ENCODE measurements at places on chromosomes 4 and X.
A peak's percentile ranks its signal among the peaks of the same experiment; 100 is the strongest.

DNA sequence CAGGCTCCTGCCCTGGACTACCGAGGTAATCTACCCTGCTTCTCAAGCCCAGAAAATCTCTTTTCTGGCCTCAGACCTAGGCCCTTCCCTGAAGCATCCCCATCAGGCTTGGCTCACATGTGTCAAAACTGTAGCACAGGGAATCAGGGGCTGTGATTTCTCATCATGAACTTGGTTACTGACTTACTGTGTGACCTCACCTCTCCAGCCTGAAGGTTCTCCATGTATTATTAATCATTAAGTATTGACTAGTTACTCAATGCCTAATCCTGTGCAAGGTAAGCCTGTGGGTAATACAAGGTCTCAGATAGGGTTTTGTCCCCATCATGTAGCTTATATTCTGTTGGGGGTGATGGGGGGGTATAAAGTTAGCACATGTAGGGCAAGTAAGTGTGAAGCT lies 6.8 kb downstream of the SRPX2 start:
- no peak for DNase-seq

DNA sequence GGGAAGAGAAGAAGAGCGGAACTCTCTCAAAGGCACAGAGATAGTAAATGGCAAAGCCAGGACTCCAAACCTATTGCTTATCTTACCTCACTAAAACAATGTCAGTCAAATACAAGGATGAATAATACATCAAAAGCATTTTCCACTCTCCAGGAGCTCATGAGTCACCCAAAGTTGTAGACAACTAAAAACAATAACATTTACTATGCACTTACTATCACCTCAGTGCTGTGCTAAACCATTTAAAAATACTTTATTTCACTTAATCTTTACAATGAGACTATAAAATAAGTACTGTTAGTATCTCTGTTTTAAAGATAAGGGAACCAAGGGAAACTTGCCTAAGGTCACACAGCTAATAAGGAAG lies 163.2 kb upstream of the SPANXC start:
- no peak for DNase-seq

DNA sequence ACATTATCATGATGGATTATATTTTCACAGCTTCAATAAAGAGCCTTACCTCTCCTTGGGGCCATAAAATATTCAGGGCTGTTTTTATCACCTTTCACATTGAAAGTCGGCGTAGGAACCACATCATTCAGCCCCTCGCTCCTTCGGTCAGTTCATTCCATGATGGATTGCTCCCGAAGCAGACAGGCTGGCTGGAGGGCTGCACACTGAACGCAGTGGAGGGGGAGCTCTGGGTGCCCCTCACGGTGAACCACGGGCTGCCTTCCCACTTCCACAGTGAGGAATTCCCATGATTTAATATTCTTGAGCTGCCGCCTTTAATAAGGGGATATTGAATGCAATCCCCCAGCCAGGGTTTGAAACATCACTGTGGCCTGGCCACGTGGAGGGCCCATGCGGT lies 16.0 kb downstream of the PPP2R2C start:
- no peak for DNase-seq

- no peak for DNase-seq
Observed at GRCh38 chr4:151942971-151943370, 182.2 kb upstream of the GATB start.

- DNase-seq: no peak
Observed at GRCh38 chr4:15340332-15340731, 87.5 kb upstream of the C1QTNF7 start.

GRCh38 chrX:103356858-103357257 lies 552 bp downstream of the TCEAL9 start:
- peak; percentile 14 for DNase-seq

GRCh38 chrX:47176101-47176740 lies 17.4 kb upstream of the UBA1 start:
- DNase-seq: no peak

DNA sequence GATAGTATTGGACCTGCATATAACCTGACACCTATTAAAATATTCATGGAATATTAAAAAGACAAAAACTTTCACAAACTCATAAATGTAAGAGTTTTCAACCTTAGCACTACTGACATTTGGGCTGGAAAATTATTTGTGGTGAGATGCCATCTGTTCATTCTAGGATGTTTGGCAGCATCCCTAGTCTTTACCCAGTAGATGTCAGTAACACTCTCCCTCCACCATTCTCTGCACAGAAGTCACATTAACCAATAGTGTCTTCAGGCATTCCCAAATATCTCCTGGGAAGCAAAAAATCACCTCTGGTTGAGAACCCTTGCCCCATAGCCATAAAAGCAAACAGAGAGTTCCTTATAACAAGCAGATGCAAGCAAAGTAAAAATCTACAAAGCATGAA lies 41.4 kb upstream of the NDST4 start:
- no peak for DNase-seq

DNA sequence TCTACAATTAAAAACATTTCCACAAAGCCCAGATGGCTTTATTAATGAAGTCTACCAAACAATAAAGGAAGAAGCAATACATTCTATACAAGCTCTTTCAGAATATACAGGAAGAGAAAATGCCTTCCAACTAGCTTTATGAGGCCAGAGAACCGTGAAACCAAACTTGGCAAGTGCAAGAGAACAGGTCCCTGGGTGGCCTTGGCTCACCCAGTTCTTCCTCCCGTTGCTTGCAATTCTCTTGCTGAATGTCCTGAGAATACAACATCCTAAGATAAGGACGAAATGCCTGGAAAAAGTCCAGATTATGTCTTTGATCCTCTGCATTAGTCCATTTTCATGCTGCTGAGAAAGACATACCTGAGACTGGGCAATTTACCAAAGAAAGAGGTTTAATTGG lies 204.9 kb downstream of the MAD2L1 start:
- no peak for DNase-seq

Data from CD8-positive, alpha-beta T cell (primary cell).